HepG2 (cell line): ENCODE measurements at places on chromosomes 16 and 17. TPM values are rescaled to one million over a fixed set of nuclear protein-coding genes. Genes with fewer than 3 reads are reported as not detected.

DNA sequence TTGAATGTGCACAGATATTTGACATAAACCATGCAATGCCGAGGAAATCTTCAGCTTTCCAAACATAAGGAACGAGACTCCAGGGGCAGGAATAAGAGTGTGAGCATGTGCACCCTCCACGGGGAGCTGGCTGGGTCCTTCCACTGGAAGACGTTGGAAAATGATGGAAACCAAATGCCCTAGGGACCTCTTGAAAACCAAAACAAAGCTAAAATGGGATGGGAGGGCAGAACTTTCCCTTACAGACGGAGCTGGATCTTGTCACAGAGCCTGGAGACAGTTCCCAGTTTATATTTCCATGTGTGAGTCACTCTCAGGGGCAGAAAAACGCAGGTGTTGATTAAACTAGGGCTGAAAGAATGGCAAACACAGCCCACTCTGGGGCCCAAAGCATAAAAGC lies 34.4 kb upstream of the DNAH17 start:
- DNase-seq: no peak

- DNase-seq: no peak
These were observed 18.6 kb upstream of the SLC5A10 start for GRCh38 chr17:18933102-18934058.

GRCh38 chr17:50176559-50177357 lies 11.0 kb downstream of the SGCA start:
- no peak for DNase-seq

- no peak for DNase-seq
These were observed 16.7 kb upstream of the HEATR6 start for GRCh38 chr17:60095381-60095780.

The STX1B gene
- 1.7 and 3.0 TPM in 2 replicates for total RNA-seq
